HS-5 (cell line): ENCODE measurements at places on chromosomes 2 and 18.

GRCh38 chr2:210553373-210553772, 3.0 kb upstream of the CPS1 start:
- peak; percentile 16 for DNase-seq

DNA sequence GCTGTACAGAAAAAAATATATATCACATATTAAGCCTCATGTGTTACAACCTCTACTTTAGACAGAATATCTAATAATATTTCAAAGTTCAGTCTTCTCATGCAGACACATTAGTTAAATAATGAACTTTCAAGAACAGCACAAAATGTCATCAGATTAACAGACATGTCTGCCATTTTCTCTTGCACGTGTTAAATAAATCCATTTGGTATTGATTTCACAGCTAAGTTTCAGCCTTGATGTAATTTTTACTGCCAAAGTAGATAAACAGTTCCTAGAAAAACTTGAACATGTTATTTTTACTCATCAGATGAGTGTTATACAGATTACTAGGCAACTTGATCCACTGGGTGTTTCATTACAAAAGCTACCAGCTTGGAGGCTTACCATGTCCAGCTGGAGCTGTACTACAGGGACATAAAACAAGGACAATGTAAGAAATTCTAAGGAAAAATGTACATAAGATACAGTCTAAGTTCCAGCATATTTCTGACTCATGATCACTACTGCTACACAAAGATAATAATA, 290.7 kb upstream of the DDX18 start:
- DNase-seq: no peak

GRCh38 chr2:155377931-155378444, 679.5 kb downstream of the KCNJ3 start:
- DNase-seq: no peak

- DNase-seq: no peak
These were observed 6.8 kb downstream of the EDAR start for GRCh38 chr2:108982259-108982679.

- DNase-seq: peak; percentile 99
These were observed 178.7 kb downstream of the EN1 start for GRCh38 chr2:118668431-118669424.

DNA sequence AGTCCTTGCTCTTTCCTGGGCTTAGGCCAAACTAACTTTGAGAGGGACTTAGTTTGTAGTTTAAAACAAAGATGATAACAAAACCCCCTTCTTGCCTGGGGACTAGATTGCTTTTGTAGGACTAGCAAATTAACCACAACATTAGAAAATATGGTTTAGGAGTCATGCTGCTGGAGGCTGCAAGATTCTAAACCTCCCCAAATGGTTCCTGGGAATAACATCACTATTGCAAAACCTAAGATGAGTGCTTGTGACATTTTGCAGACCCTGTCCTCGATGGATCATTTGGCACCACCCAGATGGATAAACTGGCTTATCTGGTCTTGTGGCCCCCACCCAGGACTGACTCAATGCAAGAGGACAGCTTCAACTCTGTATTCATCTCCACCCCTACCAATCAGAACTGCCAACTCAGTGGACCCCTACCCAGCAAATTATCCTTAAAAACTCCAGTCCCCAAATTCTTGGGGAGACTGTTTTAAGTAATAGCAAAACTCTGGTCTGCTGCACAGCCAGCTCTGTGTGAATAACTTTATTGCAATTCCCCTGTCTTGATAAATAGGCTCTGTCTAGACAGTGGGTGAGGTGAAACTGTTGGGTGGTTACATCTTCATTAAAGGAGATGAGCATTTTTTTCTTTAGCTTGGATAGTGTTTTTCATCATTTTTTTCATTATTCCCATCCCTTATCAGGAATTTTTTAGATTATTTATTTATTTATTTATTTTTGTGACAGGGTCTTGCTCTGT, 58.9 kb downstream of the SPTBN1 start:
- DNase-seq: no peak

DNA sequence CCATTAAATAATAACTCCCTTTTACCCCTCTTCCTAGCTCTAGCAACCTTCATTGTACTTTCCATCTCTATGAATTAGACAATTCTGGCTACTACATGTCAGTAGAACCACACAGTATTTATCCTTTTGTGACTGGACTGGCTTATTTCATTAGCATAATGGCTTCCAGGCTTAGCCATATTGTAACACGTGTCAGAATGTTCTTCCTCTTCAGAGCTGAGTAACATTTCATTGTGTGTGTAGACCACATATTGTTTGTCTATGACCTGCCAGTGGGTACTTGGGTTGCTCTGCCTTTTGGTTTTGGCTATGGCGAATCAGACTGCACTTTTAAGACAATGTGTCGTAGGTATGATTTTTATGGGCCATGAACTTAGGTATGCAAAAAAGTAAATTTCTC, 20.9 kb downstream of the TSN start:
- DNase-seq: no peak

- DNase-seq: no peak
These were observed 49.0 kb upstream of the DSG1 start for GRCh38 chr18:31268985-31269406.

GRCh38 chr2:68853035-68853434, 18.2 kb downstream of the BMP10 start:
- DNase-seq: no peak

DNA sequence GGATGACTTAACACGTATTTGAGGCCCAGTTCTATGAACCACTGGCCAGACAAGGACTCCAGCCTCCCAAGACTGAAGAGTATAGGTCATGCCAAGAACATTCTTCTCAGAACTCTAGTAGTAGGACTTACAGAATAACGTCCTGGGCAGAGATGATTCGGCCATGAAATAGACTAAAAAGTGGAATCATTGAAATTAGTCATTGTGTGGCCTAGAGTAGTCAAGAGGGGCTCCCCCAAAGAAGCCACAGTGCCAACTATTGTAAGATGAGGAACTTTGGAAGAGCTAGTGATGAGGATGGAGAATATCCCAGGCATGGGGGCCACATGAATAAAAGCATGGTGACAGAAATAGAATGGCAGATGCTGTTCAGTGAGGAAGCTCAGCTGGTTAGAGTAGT, 101.1 kb downstream of the TRIB2 start:
- DNase-seq: no peak

DNA sequence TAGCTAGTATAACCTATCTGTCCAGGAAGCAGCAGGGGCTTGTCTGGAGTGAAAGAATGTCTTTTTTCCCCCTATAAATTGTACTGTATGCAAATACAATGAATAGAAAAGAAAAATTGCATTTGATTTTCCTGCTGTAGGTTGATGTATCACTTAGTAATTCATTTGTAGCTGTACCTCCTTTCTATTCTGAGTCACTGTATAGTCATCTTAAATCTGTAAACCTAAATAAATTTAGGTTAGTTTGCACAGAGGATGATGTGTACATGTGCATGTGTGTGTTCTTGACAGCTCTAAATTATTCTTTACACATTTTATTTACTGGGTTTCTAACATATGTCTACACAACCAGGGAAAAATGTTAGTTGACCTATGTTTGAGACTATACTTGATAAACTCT, 478.7 kb upstream of the CNTNAP5 start:
- no peak for DNase-seq

DNA sequence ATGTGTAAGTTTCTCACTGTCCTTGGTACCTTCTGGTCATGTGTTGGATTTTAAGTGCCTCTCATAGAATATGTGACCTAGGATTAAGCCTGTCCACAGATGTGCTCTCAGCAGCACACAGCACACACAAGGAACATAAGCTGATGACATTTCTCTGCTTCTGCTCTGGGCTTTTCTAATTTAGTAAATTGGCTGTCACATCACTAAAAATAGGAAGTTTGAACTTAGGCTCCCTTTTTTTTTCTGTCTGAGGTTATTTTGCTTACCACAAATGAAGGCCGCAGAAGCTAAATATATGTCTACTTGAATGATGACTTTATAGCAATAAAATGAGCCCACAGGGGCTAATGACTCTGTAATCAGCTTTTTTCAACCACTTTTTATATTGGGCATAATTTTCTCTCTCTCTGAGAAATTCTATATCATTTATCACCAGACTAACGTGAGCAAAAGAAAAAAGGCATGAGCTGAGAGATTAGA, 150.2 kb upstream of the KLHL14 start:
- DNase-seq: no peak

GRCh38 chr2:63842149-63843061, 709 bp downstream of the UGP2 start:
- no peak for DNase-seq

DNA sequence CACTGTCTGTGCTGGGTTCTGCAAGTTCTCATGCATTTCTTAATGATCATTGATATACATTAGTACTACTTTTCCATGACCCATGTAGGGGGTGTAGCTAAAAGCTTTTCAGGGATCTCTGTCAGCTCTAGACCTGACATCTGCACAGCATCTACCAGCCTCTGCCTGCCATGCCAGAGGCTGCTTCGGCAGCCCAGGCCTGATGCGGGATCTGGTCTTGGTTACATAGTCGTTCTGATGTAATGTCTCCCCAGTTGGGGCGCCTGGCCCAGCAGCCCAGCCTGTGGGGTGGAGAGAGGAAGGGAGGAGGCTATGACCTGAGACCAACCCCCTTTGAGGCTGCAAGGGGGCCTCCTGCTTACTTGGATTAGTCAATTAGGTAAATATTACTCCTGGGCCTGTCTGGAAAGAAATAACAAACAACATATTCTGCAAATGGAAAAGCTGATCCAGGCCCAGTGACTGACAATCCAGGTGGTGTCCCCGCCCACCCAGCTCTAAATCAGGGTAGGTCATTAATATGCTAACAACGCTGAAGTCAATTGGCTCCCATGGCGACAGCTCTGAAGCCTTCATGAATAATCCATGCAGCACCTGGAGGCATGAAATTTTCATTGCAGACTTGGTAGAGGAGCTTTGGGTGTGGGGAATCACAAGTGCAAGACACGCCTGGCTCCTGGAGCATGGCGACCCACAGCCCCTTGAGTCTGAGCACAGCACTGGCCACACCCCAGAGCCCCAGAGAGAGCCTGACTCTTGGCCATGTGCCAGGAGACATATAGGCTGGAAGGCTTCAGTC, 575.3 kb downstream of the CMPK2 start:
- DNase-seq: no peak

GRCh38 chr2:150023044-150023443, 435.5 kb upstream of the MMADHC start:
- no peak for DNase-seq
